ENCODE measurements at places on chromosomes 12 and 14.

GRCh38 chr12:107475900-107476299 lies 209.7 kb upstream of the PWP1 start:
- DNase-seq = no peak

DNA sequence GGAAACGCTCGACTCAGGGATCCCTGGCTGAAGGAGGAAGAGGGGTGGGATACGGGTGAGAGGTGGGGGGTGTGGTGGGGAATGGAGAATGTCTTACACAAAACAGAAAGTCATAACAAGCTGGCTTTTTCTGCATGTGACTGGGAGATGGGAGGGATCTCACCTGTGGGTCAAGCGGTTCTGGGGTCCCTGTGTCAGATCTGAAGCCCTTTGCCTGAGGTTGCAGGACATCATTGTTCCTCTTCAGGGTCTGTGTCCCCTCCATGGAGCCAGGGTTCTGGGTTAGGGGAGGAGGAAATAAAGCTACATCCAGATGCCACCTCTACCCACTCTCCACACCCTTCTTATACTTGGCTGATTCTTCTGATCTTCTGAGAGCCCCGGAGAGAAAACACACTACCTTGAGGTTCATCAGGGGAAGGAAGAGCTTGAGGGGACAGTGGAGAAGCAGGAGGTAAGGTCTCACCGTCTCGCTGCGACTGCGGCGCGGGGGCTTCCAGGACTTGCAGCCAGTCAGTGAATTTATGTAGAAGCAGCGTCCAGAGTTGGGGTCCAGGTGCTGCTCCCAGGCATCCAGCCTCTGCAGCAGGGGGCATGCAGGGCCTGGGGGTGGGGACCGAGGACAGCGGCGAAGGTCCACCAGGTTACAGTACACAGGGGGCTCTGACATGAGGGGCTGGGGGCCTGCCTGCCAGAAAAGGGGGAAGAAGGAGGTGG lies 2.5 kb downstream of the ARHGAP9 start:
- DNase-seq = no peak

- DNase-seq = no peak
Observed at GRCh38 chr14:68413509-68413908, 379.4 kb downstream of the ZFP36L1 start.

- DNase-seq = no peak
Observed at GRCh38 chr14:52545584-52546317, 6.6 kb downstream of the TXNDC16 start.

GRCh38 chr12:115374480-115375185 lies 690.7 kb upstream of the TBX3 start:
- DNase-seq = no peak

DNA sequence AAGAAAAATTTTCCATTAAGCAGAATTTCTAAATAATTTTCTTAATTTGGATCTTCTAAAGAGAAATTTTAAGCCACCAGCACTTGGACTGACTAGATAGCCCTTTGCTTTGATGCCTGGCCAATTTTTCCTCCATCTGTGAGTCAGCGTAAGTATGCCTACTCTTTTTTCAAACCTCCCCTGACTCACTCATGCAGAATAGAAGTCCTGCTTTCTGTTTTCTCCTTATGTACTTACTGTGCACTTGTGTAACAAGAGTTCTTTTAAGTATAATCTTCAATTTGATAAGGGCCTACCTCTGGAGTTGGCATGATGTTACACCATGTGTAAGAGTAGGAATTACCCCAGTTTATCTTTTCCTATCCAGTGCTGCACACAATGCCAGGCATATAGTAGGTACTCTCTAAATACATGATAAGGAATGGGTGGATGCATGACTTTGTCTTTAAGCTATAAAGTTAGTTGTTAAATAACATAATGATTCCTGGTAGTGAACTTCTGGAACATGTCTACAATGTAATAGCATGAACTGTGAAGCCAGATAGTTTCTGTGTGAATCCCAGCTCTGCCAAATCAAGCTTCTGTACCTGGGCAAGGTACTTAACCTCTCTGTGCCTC lies 329.6 kb downstream of the TMTC2 start:
- DNase-seq = no peak

DNA sequence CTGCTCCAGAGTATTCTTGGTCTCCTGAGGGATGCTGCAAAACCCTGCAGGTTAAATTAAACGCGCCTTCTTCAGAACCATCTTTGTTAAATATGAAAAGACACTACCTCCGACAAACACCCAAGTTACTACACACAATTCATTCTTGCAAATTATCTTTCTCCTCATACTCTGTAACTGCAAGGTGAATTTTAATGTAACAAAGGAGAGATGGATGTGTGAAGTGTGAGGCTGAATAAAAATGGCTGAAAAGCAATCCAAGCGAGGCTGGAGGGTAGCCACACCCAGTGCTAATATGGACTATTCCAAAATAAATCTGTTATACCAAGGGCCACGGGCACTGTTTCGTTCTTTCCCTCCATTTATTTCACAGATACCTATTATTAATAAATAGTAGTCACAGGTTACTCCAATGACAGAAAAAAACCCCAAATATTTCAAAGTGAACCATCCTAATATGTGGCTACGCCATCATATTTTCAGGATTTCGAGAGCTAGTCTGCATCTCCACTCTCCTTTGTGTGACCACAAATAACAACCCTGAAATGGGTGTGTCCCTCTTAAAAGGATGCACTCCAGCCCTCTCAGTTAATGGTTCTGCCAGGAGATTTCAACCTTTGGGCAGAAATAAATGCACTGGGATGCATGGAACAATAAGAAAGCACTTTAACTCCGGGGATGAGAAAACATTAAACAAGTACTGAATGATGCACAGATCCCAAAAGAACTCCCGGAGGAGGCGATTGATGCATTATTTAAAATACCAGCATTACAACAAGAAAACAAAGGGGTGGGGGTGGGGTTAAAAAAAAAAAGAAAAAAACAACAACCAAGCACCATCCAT lies 53.1 kb upstream of the CCDC175 start:
- DNase-seq = no peak

DNA sequence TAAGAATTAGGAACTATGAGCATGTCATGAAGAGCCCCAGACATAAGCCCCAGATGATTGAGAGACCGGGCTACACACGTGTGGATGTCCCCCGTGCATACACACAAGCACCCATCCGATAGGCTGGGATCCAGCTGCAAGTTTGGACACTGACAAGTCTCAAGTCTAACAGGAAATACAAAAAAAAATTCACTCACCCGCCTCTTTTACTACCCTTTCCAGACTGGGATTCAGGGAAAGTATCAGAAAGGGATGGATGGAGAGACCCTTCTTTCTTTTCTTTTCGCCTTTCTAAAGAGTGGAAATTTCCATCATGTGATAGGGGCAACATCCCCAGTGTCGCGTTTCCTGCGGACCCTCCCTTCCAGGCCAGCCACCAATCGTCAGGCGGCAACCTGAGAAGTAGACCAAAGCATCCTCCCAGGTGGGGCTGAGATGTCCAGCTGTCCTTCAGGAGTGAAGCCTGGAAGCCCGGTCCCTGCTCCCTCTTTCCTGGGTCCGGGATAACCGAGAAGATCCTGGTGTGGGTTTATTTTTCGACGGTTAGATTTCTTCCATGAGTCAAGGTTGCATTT lies 6.4 kb upstream of the SLC38A4 start:
- no peak for DNase-seq

DNA sequence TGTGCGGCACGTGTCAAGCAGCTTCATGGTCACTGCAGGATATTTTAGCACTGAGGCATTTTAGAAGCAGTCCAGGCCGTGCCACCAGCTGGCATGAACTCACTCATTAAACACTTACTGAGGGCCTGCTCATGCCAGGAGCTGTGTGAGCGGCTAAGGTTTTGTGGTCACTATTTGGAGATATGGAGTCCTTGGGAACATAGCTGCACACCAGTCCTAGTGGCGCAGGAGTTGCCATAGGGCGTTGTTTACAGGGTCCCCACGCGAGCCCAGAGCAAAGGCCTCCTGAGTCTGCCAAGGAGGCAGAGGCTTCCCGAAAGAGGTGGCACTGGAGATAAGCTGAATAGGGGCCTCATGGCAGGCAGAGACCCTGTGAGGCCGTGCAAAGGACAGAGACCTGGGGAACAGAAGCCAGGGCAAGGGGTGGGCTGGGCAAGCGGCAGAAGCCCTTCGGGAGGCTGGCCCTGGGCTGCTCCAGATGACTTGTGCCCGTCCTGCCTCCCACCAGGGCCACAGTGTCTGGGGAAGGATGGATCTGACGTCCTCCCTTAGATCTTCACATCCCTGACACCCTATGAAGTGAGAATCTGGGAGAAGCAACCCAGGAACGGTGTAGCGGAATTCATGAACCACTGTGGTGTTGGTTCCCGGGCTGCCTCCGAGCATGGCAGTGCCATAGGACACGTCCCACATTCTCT lies 38.9 kb downstream of the SFSWAP start:
- no peak for DNase-seq

Measured in CD4-positive, alpha-beta T cell treated with Interleukin-10 for 1 hour (primary cell).